ENCODE measurements at places on chromosomes 12 and 14. TPM values are rescaled to one million over a fixed set of nuclear protein-coding genes. Genes with fewer than 3 reads are reported as not detected.

Gene ADCY4
- not detected for total RNA-seq

- no peaks in the 10 kb centered on the region for H3K36me3 ChIP-seq
- H3K4me3 ChIP-seq: no peak overlapping the region
- H3K4me1 ChIP-seq: no peaks in the 10 kb centered on the region
Measured at GRCh38 chr12:30866256-30866655, 60.3 kb upstream of the TSPAN11 start.

Gene KRT77
- total RNA-seq: not detected

DNA sequence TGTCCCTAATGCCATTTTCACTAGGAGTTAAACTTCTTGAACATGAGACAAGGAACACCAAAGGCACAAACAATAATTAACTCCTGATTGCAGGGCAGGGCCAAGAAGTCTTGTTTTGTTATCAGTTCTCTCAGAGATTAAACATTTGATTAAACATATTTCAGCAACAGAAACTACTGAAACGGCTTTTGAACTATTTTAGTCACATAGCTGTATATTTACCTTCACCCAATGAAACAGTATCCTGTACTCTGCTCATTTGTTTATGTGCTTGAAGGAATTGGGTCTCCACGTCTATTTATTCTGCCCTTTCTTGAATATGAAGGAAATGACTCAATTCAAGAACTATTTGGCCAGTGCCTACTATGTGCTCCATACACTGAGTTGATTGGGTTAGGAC is 51.3 kb upstream of the PTCSC3 start:
- no peak overlapping the region for H3K27ac ChIP-seq
- H3K4me3 ChIP-seq: no peak overlapping the region
- H3K27me3 ChIP-seq: no peaks in the 10 kb centered on the region
- no peak for DNase-seq

DNA sequence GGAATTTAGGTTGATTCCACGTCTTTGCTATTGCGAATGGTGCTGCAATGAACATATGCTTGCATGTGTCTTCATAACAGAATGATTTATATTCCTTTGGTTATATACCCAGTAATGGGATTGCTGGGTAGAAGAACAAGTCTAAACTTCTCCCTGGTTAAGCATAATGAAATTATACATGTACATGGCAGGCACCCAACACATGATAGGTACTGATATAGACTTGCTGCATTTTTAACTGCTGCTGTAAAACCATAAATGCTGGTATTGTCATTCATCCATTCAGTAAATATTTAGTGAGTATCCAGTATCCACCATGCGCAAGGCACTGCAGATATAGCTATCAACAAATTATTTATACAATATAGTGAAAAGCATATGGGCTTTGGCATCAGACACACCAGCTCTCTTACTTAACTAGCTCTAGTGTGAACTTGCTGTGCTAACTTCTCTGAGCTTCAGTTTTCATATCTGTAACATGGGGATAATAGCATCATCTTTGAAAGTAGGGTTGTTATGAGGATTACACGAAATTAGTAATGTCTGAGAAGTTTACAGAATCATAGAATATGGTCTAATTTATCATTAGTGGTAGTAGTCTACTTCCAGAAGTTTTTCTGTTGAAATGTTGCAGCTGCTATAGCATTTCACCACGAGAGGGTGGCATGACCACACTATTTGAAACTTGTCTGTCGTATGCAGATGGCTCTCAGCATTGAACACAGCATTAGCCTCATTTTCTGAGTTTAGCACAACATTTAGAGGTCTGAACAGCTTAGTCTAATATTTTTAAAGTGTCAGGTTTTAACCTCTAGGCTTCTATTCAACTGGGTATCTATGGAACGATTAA is 32.0 kb upstream of the SEL1L start:
- no peak overlapping the region for H3K27ac ChIP-seq
- H3K27me3 ChIP-seq: no peaks in the 10 kb centered on the region
- no peaks in the 10 kb centered on the region for H3K4me1 ChIP-seq
- no peak overlapping the region for H3K4me3 ChIP-seq

- H3K36me3 ChIP-seq: no peaks in the 10 kb centered on the region
- DNase-seq: peak; percentile 84
- H3K4me3 ChIP-seq: peak overlapping the region; percentile 45
- peak overlapping the region; percentile 60 for H3K27ac ChIP-seq
Measured at GRCh38 chr14:55102141-55102621, 26.9 kb upstream of the LGALS3 start.

Gene ACSS3
- total RNA-seq: 24.4 TPM

Gene MPHOSPH9
- 68.7 TPM for total RNA-seq

GRCh38 chr12:132325733-132326130 is 3.7 kb downstream of the GALNT9 start:
- no peak for DNase-seq
- no peaks in the 10 kb centered on the region for H3K27me3 ChIP-seq
- H3K4me1 ChIP-seq: no peaks in the 10 kb centered on the region
- no peak overlapping the region for H3K4me3 ChIP-seq

Gene KCNH5
- not detected for total RNA-seq

- no peak overlapping the region for H3K4me3 ChIP-seq
- no peaks in the 10 kb centered on the region for H3K36me3 ChIP-seq
- no peaks in the 10 kb centered on the region for H3K27me3 ChIP-seq
- no peaks in the 10 kb centered on the region for H3K4me1 ChIP-seq
- H3K27ac ChIP-seq: no peak overlapping the region
- no peak for DNase-seq
Measured at GRCh38 chr14:65574611-65575010, 162.1 kb downstream of the FUT8 start.

DNA sequence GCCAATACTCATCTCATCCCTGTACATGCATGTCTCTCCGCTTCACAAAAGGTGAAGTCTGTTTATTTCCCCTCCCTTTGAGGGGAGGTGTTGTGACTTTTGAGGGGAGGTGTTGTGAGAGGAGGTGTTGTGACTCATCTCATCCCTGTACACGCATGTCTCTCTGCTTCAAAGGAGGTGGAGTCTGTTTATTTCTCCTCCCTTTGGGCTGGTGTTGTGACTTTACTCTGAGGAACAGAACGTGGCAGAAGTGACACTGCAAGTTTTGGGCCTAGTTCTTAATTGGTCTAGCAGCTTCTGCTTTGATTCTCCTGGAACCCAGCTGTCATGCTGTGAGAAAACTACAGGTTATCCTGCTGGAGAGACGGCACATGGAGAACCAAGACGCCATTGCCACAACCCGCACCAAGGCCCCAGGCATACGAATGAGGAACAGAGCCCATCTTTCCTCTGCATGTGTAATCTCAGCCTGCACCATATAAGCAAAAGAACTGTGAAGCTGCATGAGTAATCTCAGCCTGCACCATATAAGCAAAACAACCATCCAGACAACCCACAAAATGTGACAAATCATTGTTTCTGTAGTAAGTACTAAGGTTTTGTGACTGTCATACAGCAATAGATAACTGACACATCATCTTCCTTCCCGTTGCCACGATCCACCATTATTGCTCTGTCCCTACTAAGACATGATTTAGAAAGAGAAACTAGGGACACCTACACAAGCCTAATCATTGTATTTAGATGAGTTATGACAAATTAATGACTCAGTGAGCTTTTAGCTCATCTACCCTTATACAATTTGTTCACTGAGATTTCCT is 30.0 kb downstream of the GALNT4 start:
- no peak overlapping the region for H3K4me3 ChIP-seq
- H3K27me3 ChIP-seq: no peaks in the 10 kb centered on the region
- H3K27ac ChIP-seq: no peak overlapping the region

Gene SMCO2
- total RNA-seq: not detected

GRCh38 chr14:64891839-64892375 is 12.2 kb upstream of the SPTB start:
- no peak overlapping the region for H3K4me3 ChIP-seq
- no peaks in the 10 kb centered on the region for H3K4me1 ChIP-seq
- H3K36me3 ChIP-seq: no peaks in the 10 kb centered on the region
- peak; percentile 66 for DNase-seq
- no peaks in the 10 kb centered on the region for H3K27me3 ChIP-seq

DNA sequence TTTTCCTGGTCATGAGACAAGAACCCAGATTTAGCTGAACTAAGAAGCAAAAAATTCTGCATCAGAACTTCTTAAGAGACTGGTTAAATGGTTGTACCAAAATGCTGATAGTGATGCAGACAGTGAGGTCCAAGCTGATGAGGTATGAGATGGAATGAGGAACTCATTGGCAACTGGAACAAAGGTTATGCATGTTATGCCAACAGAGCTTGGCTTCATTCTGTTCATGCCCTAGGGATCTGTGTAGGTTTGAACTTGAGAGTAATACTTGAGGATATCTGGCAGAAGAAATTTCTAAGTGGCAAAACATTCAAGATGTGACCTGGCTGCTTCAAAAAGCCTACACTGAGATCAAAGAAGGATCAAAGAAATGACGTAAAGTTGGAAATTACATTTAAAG is 398.0 kb downstream of the FSCB start:
- H3K4me3 ChIP-seq: no peak overlapping the region
- H3K4me1 ChIP-seq: no peaks in the 10 kb centered on the region
- no peaks in the 10 kb centered on the region for H3K36me3 ChIP-seq
- no peak for DNase-seq

GRCh38 chr14:100654814-100655740 is 67.9 kb upstream of the BEGAIN start:
- no peak overlapping the region for H3K27ac ChIP-seq
- no peak for DNase-seq
- H3K4me1 ChIP-seq: peaks cover 13% of the 10 kb centered on the region
- H3K27me3 ChIP-seq: no peaks in the 10 kb centered on the region
- H3K36me3 ChIP-seq: no peaks in the 10 kb centered on the region

DNA sequence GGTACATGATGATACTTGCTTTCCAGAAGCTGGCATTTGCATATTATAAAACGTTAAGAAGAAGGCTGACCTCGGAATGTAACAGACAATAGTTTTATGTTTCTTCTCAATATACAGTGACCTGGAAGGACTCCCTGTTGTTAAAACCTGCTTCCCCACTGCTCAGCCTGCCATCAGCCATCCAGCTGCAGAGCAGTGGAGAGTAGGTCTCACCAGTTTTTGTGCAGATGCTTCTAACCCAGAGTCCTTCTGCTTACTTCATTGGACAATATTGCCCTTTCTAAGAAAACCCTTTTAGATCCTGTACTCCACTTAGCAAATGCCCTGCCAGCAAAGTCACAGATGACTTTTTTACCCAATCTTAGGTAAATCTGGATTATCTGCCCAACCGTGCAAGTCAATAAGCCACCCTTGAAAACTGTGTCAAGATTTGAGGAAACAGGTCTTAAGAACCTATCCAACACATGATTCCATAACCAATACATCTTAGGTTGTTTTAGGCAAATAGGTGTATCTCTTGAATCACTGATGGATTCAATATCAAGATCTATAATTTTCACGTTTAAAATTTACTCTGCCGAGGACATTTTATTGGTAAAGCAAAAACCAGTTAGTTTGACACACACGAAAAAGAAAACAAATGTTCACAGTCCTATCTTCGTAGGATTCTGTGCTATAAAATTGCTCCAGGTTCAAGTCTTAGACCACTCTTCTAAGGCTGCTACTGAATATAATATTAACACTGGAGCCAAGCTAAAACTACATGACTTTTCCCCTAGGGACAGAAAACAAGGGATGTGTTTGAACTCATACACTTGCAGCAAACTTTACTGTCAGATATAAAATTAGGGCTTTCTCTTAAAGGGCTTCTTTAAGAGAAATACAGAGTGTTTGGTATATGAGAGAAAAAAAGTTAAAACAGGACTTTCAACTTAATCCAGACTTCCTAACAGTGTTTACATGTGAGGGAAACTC is 5.7 kb downstream of the PHLDA1 start:
- peaks cover 3% of the 10 kb centered on the region for H3K4me1 ChIP-seq
- H3K36me3 ChIP-seq: no peaks in the 10 kb centered on the region
- no peak for DNase-seq
- no peak overlapping the region for H3K4me3 ChIP-seq

DNA sequence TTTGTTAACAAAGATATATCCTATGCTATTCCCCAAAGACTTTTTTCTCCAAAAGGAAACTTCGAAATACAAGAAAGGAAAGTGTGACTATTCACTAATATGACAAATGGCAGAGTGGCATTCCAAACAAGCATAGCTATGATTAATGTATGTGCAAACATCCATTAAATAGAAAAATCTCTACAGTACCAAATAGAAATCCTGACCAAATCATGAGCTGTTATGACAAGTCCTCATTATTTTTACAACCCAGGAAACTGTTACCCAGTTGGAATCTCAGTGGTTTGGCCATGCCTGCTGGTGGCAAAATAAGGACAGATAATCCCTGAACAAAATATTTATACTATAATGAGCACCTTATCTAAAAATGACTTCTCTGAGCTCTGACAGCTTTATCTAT is 202.1 kb downstream of the SEC23A start:
- no peak overlapping the region for H3K27ac ChIP-seq
- DNase-seq: no peak
- H3K36me3 ChIP-seq: no peaks in the 10 kb centered on the region

Gene CHFR
- total RNA-seq: 8.2 TPM

DNA sequence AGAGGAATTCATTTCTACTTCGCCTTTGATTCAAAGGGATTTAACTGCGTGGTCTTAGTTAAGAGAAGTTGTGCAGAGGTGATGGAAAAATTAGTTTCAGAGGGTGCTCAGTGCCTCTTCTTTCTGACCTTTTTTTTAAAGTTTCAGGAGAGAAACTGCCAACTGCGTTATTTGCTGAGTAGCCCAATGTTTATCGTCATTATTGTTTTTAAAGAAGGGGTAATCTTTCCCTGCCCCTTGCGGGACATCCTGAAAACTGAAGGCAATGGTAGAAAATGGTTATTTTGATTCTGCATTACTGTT is 11.0 kb downstream of the OTX2 start:
- no peak overlapping the region for H3K27ac ChIP-seq
- DNase-seq: no peak
- H3K36me3 ChIP-seq: no peaks in the 10 kb centered on the region
- H3K4me3 ChIP-seq: no peak overlapping the region

DNA sequence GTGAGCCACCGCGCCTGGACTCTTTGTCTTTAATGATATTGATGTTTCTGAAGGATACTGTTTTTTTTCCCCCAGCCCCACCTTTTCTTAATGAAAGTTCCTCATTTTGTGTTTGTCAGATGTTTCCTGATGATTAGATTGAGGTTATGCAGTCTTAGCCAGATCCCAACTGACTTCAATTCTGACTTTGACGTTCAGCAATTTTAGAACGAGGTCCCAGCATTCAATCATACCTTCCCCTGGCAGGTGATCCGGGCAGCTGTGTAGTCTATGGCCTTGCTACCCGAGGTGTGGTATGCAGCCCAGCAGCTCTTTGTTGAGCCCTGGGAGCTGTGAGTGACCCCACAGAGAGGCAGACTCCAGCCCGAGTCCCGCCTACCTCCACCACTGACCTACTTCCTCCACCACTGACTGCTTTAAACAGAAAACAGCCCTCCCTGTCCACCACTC is 82.7 kb downstream of the LGMN start:
- H3K36me3 ChIP-seq: no peaks in the 10 kb centered on the region
- no peak overlapping the region for H3K27ac ChIP-seq
- no peaks in the 10 kb centered on the region for H3K4me1 ChIP-seq
